ENCODE measurements at places on chromosomes 6 and 20.

DNA sequence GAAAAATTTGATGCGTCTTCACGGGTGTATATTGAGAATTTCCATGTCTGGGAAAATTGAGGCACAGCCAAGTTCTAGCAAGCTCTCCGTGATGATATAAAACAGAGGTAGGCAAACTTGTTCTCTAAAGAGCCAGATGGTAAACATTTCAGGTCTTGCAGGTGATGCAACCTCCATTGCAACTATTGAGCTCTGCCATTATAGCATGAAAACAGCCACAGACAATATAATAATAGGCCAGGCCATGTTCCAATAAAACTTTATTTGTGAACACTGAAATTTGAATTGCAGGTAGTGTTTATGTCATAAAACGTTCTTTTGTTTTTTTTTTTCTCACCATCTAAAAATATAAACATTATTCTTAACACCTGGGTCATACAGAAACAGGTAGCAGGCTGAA, 168.2 kb downstream of the ZNF217 start:
- no peak for DNase-seq

DNA sequence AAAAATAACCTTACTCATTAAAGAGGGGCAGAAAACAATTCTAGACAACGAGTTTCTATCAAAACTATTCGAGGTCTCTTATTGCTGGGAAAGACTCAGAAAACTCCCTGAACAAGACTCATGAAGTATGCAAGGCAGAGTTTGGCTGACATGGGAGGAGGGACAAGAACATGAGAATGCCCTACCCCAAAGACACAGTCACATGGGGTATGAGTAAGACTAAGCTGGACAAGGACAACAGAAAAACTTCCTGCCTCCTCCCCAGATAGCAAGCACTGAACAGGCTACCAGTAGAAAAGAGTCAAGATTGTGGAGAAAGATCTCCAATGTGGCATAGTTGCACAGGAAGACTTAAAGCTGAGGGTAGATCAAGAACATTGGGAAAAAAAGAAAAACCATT, 39.7 kb upstream of the PHIP start:
- DNase-seq = no peak

- no peak for DNase-seq
Measured at GRCh38 chr6:21190701-21191100, 402.9 kb upstream of the SOX4 start.

- DNase-seq = no peak
Measured at GRCh38 chr6:27892649-27893058, 19.5 kb downstream of the OR2B2 start.

- DNase-seq = no peak
Measured at GRCh38 chr6:137269803-137270202, 50.6 kb upstream of the IFNGR1 start.

GRCh38 chr6:72783035-72783434, 161.2 kb downstream of the KCNQ5 start:
- DNase-seq = no peak

DNA sequence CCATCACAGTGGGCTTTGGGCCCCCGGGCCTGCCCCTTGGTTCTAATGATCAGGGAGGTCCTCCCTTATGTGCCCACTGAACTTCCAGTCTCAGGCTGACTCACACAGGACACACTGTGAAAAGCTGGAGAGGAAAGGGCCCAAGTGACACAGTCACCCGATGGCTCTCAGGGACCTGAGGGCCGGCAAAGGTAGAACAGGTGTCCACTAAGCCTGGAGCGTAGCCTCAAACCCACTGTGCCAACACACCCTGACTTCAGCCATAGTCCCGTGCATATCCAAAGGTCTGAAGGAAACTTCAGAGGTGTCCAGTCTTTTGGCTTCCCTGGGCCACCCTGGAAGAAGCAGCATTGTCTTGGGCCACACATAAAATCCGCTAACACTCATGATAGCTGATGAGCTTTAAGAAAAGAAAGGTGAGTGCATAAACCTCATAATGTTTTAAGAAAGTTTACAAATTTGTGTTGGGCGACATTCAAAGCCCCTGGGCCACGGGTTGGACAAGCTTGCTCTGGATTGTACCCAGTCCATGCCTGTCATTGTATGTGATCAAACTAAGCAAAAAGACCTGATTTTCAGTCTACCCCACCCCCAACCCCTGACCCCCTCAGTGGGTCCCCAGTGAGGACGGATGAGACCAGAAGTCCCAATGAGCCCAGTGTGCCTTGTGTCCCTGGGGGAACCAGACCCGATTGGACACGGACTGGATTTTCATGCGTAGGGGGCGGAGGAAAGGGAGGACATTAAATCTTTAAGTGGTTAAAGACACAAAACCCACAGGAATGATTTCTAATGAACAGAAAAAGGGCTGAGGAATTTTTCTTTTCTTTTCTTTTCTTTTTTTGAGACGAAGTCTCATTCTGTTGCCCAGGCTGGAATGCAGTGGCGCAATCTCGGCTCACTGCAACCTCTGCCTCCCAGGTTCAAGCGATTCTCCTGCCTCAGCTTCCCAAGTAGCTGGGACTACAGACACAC, 6.1 kb downstream of the RAMACL start:
- DNase-seq = no peak

Measured in AG09309 (cell line).